CD4-positive, alpha-beta memory T cell (primary cell): ENCODE measurements at places on chromosomes 7 and 10. TPM values are rescaled to one million over a fixed set of nuclear protein-coding genes. Genes with fewer than 3 reads are reported as not detected.

- no peaks in the 10 kb centered on the region for H3K36me3 ChIP-seq
- H3K27me3 ChIP-seq, result no peaks in the 10 kb centered on the region
- no peaks in the 10 kb centered on the region for H3K4me1 ChIP-seq
- no peak overlapping the region for H3K27ac ChIP-seq
- no peak overlapping the region for H3K4me3 ChIP-seq
Observed at GRCh38 chr7:66602159-66602558, 26.5 kb upstream of the KCTD7 start.

DNA sequence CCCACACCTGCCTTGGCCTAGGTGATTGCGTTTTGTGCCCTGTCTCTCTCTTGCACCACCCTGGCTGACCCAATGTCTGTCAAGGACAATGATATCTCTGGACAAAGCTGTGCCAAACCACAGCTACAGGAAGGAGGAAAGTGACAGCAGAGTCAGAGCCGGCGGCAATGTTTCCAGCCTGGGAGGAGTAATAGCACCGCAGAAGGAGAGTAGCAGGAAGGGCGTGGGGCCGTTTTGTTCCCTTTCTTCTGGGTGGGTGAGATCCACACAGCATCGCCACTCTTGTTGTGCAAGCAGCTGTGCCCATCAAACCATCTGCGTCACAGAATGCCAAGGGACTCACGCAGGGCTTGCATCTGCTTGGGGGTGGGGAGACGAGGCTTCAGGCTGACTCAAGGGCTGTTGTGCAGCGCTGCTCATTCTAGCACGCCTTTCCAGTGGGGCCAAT is 341.6 kb upstream of the AUTS2 start:
- no peaks in the 10 kb centered on the region for H3K4me1 ChIP-seq
- no peaks in the 10 kb centered on the region for H3K27me3 ChIP-seq
- H3K27ac ChIP-seq, result no peak overlapping the region

DNA sequence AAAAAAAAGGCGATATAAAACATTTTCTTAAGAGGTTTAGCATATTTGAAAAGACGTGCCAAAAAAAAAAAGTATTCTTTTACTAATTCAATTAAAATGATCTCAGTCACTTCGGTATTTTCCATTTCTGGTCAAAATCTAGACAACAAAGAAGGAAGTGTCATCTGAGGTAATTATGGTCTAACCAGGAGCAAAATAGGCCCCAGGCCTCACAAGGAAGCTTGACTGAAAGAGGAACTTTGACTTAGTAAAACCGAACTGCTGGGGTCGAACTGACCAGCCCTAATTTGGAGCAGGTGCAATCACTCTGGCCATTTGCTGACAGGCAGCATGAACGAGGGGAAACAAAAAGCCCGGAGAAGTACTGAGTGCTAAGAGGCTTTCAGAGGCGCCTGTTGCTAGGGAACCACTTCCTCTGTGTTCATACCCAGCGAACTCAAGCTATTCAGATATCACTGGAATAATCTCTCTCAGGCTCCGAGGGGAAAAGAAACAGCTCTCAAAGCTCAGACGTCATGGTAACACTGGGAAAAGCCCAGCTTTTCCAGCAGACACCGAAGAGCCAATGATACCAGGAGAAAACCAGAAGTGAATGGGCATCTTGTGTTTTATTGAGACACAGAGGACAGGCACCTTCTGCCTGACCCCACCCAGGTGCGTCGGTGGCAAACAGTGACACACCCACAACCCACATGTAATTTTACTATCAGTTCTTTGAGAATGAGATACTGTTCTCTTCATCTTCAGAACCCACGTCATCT is 126.5 kb downstream of the FAM107B start:
- DNase-seq, result peak; percentile 87
- peaks cover 54% of the 10 kb centered on the region for H3K4me1 ChIP-seq
- H3K27ac ChIP-seq, result peak overlapping the region; percentile 96

GRCh38 chr10:14774797-14775196 is at the start of gene FAM107B:
FAM107B (minus strand) TSS chr10:14774897; CDS start chr10:14774663, 234 bp downstream.
- no peaks in the 10 kb centered on the region for H3K36me3 ChIP-seq
- no peak for DNase-seq
- no peaks in the 10 kb centered on the region for H3K27me3 ChIP-seq
- no peak within 1 kb of the TSS for H3K27ac ChIP-seq

DNA sequence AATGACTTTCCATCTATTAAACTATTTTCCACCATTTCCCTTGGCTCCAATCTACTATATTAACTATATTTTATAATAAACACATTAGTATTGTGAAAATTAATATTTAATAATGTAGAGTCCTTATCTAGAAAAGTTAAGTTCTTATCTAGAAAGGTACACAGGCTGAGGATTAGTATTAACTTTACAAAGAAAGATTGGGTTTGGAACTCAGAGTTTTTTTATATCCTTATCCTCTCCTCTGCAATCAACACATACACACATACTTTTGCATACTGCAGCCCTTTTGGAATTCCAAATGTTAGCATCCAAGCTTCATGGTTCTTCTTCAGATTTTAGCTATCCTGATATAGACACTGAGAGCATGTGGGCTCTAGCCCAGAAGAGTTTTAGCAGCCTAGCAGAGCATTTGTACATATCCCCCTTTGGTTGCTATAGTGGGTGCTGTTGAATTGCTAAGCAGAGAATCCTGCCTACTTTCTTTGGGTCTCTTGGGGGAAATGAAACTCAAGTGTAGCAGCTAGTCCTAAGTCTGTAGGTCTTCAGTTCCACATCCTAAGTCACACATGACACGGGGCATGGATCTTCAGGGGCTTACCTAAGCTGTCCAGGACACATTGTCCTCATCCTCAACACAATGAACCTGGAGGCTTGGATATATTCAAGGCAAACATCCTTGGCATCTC is 874.6 kb downstream of the LRMDA start:
- H3K27me3 ChIP-seq, result no peaks in the 10 kb centered on the region
- no peak overlapping the region for H3K27ac ChIP-seq
- H3K4me3 ChIP-seq, result no peak overlapping the region
- no peak for DNase-seq
- H3K36me3 ChIP-seq, result no peaks in the 10 kb centered on the region

DNA sequence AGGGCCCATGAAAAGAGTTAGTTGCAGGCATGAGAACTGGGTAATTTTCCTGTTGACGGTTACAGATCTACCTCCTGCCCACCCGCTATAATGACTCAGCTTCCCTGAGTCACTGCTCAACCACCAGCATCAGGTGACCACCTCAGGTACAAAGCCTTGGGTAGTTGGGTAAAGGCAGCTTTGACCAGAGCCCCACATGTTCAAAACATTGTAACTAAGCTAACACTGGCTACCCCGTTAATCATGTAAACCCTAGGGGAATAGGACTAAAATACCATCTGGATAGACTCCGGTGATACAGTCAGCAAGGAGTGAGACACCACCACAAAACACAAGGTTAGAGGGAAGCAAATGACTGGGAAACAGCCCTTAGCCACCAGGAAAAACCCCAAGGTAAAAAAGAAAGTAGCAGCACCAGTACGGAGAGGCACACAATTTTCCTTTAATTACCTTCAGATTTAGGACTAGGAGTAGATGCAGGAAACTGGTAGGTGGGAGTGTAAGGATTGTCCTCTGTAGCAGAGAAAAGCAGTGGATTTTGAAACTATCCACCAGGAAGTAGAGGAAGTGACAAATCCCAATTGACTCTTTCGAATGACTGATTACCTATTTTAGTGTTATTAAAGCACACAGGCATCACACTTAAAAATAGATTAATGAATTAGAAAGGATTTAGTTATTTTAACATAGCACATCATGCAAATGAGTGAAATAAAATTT is 103.5 kb upstream of the PDLIM1 start:
- no peak overlapping the region for H3K27ac ChIP-seq
- DNase-seq, result no peak
- no peaks in the 10 kb centered on the region for H3K36me3 ChIP-seq
- no peak overlapping the region for H3K4me3 ChIP-seq
- no peaks in the 10 kb centered on the region for H3K4me1 ChIP-seq

DNA sequence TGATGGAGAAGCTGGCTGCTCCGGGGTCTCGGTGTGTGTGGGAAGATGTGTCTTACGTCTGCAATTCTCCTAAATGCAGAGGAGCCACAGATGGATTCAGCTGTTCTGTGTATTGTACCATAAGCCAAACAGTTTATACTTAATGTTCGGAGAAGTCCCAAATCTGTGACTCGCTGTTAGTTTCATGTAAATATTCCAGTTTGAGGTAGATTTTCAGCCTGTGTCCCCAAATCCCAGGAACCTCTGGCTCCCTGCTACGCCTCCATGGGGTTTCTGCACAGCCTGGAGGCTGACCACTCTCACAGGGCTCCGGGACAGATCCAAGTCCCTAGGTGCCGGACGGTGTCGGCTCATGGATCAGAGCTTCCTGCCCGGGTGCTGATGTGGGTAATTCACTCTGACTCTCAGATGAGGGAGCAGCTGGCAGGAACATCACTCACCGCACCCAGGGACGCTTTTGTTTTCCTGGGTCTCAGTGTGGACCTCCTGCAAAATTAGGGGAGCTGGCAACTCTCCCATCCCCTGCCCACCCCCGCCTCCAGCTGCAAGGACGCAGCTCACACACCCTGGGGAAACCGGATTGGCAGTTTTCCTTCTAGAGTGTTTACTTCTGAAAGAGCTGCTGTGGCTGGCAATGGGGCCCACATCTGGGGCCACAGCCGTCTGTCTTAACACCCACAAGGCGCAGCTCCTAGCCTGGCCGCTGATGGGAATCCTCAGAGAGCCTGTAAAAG is 421.1 kb upstream of the FOXK1 start:
- H3K36me3 ChIP-seq, result no peaks in the 10 kb centered on the region
- H3K4me1 ChIP-seq, result no peaks in the 10 kb centered on the region
- no peaks in the 10 kb centered on the region for H3K27me3 ChIP-seq
- H3K27ac ChIP-seq, result no peak overlapping the region
- H3K4me3 ChIP-seq, result no peak overlapping the region
- no peak for DNase-seq

GRCh38 chr7:135100856-135101255 is 47.0 kb upstream of the TMEM140 start:
- no peaks in the 10 kb centered on the region for H3K36me3 ChIP-seq
- no peak overlapping the region for H3K27ac ChIP-seq
- DNase-seq, result no peak
- H3K4me3 ChIP-seq, result no peak overlapping the region

GRCh38 chr10:73867126-73867807 is 7.1 kb downstream of the CAMK2G start:
- peaks cover 29% of the 10 kb centered on the region for H3K36me3 ChIP-seq
- H3K27ac ChIP-seq, result no peak overlapping the region
- peaks cover 92% of the 10 kb centered on the region for H3K4me1 ChIP-seq
- no peaks in the 10 kb centered on the region for H3K27me3 ChIP-seq

- DNase-seq, result no peak
- no peaks in the 10 kb centered on the region for H3K4me1 ChIP-seq
- H3K27ac ChIP-seq, result no peak overlapping the region
- H3K36me3 ChIP-seq, result no peaks in the 10 kb centered on the region
Observed at GRCh38 chr10:130960531-130960930, 351.0 kb downstream of the TCERG1L start.

- DNase-seq, result no peak
- H3K4me3 ChIP-seq, result no peak overlapping the region
- no peaks in the 10 kb centered on the region for H3K27me3 ChIP-seq
- no peak overlapping the region for H3K27ac ChIP-seq
- no peaks in the 10 kb centered on the region for H3K36me3 ChIP-seq
Observed at GRCh38 chr10:3755440-3756359, 29.3 kb downstream of the KLF6 start.

DNA sequence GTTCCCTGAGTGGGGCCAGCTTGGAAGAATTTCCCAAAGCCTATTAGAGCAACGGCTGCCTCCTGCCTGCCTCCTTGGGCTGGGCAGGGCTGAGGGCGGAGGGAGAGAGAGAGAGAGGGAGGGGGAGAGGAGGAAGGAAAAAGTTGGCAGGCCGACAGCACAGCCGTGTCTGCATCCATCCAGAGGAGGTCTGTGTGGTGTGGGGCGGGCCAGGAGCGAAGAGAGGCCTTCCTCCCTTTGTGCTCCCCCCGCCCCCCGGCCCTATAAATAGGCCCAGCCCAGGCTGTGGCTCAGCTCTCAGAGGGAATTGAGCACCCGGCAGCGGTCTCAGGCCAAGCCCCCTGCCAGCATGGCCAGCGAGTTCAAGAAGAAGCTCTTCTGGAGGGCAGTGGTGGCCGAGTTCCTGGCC is at the start of gene AQP1:
AQP1 (plus strand) TSS at position 293 of the 409 bp plus-strand sequence; CDS start at position 350, 57 bp downstream.
- DNase-seq, result no peak
- H3K27ac ChIP-seq, result no peak within 1 kb of the TSS
- H3K4me1 ChIP-seq, result no peaks in the 10 kb centered on the region
- H3K27me3 ChIP-seq, result no peaks in the 10 kb centered on the region

- no peaks in the 10 kb centered on the region for H3K27me3 ChIP-seq
- H3K4me1 ChIP-seq, result peaks cover 8% of the 10 kb centered on the region
- no peak for DNase-seq
- no peak overlapping the region for H3K27ac ChIP-seq
- no peaks in the 10 kb centered on the region for H3K36me3 ChIP-seq
Observed at GRCh38 chr10:50557130-50557682, 66.5 kb downstream of the SGMS1 start.

DNA sequence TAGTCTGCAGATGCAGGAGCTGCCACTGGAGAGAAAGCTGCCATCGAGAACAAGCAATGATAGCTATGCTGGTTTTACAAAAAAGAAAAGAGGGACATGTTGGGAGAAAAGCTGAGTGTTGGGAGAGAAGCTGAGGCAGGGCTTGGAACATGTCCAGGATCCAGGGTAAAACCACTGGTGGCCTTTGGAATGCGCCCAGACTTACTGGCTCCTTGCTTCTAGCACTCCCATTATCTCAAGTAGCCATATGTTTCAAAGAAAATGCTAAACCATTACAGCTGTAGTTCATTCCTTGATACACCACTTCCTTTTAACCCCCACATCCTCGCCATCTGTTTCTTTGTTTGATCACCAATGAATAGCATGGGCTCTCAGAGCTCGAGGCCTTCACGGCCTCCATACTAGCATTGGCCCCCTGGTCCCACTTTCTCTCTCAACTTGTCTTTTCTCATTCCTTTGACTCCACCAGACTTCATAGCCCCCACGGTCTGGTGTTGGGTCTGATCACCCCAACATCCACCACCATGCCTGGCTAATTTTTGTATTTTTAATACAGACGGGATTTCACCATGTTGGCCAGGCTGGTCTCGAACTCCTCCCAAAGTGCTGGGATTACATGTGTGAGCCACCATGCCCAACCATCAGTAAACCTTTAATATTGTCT is 23.8 kb upstream of the PLAC9 start:
- H3K36me3 ChIP-seq, result no peaks in the 10 kb centered on the region
- DNase-seq, result no peak
- H3K4me3 ChIP-seq, result no peak overlapping the region

- no peak for DNase-seq
- H3K27me3 ChIP-seq, result no peaks in the 10 kb centered on the region
- peaks cover 22% of the 10 kb centered on the region for H3K4me1 ChIP-seq
- H3K36me3 ChIP-seq, result no peaks in the 10 kb centered on the region
- H3K4me3 ChIP-seq, result no peak overlapping the region
- H3K27ac ChIP-seq, result no peak overlapping the region
Observed at GRCh38 chr10:60661637-60662036, 116.6 kb upstream of the CDK1 start.

Gene COL26A1
- polyA plus RNA-seq, result not detected

Gene STRIP2
- not detected for polyA plus RNA-seq

Gene RSU1
- 186 TPM for polyA plus RNA-seq

Gene LRIT2
- not detected for polyA plus RNA-seq

Gene SGCE
- polyA plus RNA-seq, result 2.2 TPM

Gene LIPJ
- not detected for polyA plus RNA-seq

Gene TUBAL3
- polyA plus RNA-seq, result not detected

Gene AIFM2
- polyA plus RNA-seq, result 0.68 TPM

Gene CDC14C
- polyA plus RNA-seq, result not detected

Gene VSTM2A
- polyA plus RNA-seq, result not detected

Gene PLEKHS1
- polyA plus RNA-seq, result not detected

Gene TWIST1
- polyA plus RNA-seq, result not detected

Gene TMEM248
- polyA plus RNA-seq, result 128 TPM
